ENCODE measurements at places on chromosomes 11 and 22.

DNA sequence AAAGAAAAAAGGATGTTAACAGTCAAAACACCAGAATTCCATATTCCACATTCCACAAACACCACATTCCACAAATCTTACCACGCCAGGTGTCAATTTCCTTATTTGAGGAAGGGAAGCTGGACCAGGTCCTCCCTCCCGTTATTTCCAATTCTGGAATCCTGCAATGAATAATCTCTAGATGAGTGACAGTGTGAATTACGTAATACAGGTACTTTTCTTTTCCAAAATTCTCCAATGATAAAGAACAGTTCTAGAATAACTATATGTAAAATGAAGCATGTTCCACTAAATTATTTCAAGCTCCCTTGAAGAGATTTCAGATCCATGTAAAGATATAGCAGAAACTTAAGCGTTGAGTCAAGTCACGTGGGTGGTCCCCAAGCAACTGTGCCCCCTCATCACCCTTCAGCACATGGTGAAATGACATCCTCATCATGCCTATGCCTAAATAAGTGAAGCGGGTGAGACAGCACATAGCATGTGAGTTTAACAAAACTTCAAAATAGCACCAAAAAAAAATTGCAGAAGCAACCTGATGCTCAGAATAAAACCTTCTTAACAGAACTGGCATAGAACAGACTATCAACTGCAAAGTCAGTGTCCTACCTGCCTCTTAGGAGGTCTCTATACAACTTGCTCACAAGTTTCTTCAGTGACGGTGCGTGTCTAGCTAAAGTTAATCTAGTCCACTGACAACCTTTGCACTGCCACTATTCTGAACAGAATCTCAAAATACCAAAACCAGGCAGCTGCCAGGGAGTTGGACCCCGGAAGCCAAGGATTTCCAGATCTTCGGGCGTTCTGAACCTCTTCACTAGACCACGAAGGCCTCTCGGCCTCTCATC lies 876 bp downstream of the NFRKB start:
- DNase-seq, result no peak

GRCh38 chr22:35375031-35375430 lies 5.9 kb upstream of the HMOX1 start:
- no peak for DNase-seq

DNA sequence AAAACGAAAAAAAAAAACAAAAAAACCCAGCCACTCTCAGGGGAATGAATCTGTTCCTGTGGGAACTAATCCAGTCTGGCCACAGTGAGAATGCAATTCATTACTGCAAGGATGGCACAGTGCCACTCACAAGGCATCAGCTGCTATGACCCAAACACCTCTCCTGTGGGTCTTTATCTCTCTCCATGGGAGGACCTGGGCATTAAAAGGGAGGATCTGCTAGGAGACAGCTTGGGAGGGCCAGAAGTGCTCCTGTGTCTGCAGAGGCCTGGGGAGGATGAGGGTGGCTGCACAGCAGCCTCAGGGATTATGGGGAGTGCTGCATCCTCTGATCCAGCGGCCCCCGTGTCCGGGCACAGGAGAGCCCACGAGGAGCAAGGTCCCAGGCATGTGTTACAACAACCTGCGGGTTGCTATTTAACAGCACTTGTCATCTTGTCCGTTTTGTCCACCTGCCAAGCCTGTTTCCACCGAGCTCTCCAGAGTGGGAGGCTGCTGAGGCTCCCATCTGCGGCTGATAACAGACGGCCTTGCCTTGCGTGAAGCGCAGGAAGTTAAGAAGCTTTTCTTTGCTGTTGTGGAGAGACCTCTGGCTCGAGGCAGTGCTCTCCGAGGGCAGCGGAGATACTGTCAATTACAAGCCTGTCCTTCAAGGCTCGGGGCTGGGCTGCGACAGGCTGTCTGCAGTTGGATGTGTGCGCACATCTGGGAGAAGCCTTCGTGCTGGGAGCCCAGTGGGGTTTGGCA lies 97.7 kb downstream of the NXPE2 start:
- no peak for DNase-seq

DNA sequence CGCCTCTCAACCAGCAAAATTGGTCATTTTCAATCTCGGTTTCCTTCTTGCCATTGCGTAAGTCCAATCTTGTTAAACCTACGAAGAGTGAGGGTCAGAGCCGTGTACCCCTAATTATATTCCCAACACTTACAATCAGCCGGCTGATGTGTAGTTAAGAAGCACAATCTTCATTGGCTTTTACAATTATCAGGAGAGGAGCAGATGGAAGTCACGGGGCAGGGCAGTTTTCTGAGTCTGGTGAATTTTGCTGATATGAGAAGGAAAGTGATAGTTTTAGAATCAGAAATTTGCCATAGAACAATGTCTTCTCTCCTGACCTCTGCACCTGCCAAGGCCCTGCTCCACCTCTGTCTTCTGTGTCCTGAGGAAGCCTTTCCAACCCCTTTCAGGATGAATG lies 35.0 kb upstream of the ATXN10 start:
- no peak for DNase-seq

GRCh38 chr11:59668950-59669610 lies at the start of gene PATL1:
TSS of gene PATL1 (minus strand) at chr11:59669037. CDS start at chr11:59668895, 142 bp downstream.
- DNase-seq, result peak; percentile 98

Data from dermis microvascular lymphatic vessel endothelial cell (primary cell).